ENCODE measurements at places on chromosomes 13 and 19.

DNA sequence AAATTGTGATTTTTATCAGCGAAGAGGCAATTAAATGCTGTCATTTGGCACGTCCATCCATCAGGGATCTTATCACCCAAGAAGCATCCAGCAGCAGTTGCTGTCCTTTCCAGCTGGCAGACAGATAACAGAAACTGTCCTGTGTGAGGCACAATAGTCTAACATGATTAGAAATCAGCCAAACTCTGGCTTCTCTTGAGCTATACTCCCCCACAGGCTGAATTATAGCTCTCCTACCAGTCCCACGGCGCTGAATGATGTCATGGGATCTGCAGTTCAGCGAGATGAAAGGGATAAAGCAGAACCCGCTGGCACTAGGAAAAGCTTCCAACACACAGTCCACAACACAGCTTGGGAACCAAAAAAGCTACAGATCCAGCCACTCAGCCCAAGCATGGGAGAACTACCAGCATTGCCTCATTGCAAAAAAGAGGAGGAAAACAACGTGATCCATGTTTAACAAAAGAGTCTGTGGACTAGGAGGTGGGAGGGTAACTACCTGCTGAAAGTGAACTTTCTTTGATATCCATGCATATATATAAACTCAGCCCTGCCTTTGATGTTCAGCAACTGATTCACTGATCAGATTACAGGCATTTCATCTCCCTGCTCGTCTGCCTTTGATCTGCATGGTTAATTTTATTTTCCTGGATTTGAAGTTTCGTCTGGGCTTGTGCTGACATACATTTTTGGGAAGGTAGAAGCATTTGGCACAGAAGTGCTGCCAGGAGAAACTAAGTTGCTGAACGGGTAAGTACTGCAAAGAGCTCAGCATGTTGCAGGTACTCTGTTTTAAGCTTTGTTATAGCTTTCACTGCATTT lies at the start of gene TNFRSF19:
TNFRSF19 (plus strand) TSS at position 314 of the 822 bp plus-strand sequence. CDS start 19,772 bp downstream, outside the sequence.
- no peak for DNase-seq

DNA sequence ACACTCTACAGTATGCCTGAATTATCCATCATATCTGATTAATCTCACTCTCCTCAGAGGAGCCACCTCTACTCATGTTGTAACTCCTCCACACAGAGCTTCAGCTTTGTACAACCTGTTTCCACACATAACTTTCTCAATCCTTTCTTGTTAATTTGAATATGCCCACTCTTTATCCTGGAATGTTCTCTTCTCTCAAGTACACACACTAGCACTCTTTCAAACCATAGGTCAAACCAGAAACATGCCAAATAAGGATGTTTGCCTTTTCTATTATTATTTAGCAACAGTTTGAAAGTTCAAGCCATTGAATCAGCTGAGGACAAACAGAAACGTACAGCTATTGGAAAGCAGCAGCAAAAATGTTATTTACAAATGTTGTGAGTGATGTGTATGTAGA lies 110.3 kb downstream of the MIPEP start:
- DNase-seq, result no peak

GRCh38 chr19:46049597-46049996 lies 8.8 kb upstream of the IGFL4 start:
- DNase-seq, result no peak

DNA sequence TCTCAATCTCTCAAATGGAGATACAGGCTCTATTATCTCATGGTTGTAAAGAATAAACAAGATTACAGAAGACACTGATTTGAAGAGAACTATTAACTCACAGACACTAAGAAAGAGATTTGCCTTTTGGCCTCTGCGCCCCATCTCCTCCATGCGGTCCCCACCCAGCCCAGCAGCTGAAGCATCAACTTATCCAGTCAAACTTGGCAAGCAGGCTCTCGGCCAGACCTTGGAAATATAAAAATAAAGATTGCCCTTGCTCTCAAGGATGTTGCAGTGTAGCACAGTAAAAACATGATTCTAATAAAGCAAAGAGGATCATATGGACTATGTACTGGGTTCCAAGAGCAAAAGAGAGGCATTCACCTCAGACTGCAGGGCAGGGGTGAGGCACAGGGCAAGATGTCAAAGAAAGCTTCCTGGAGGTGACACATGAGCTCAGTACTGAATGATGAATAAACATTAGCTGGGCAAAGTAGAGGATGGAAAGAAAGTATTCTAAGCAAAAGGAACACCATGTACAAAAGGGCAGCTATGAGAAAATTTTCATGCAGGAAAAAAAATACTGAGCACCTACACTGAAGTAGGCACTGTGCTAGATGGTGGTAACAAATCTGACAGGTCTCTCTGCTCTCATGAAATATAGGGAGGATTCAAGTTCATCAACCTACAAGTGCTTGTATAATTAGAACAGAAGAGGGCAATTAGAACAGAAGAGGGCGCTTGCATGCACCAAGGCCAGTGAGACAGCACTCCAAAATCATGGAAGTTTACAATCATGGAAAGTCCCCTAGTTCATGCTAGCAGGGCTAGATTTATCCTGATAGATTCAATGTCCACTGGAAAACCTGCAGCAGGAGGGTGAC lies 85.0 kb downstream of the SACS start:
- no peak for DNase-seq

- no peak for DNase-seq
Observed at GRCh38 chr13:23701636-23702035, 131.4 kb downstream of the TNFRSF19 start.

GRCh38 chr19:55346725-55347441 lies 7.2 kb downstream of the KMT5C start:
- DNase-seq, result no peak

GRCh38 chr13:96992633-96993032 lies 1.6 kb downstream of the OXGR1 start:
- no peak for DNase-seq

GRCh38 chr19:4474514-4475022 lies 2.5 kb downstream of the HDGFL2 start:
- DNase-seq, result no peak

- peak; percentile 70 for DNase-seq
Observed at GRCh38 chr13:76991432-76991795, 467 bp upstream of the CLN5 start.

GRCh38 chr13:64417581-64417980 lies 2812.6 kb downstream of the PCDH9 start:
- no peak for DNase-seq

- no peak for DNase-seq
Observed at GRCh38 chr13:39682310-39682709, 26.8 kb downstream of the COG6 start.

DNA sequence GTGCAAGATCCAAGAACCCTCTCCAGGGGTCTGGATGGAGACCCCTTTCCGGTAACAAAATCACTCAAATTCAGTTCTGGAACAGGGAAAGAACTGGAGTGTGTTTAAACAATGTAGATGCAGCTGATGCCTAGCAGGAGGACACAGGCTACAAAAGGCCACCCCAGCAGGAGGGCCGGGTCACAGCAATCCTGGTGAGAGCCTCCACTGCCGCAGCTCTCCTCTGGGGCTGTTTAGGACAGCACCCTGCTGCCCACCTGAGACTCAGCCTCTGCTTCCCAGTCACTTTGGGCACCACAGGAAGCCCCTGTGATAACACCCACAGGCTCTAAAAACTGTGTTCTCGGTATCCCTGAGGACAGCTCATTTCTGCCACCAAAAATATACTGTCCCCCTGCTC lies 318.7 kb upstream of the NBEA start:
- DNase-seq, result no peak

DNA sequence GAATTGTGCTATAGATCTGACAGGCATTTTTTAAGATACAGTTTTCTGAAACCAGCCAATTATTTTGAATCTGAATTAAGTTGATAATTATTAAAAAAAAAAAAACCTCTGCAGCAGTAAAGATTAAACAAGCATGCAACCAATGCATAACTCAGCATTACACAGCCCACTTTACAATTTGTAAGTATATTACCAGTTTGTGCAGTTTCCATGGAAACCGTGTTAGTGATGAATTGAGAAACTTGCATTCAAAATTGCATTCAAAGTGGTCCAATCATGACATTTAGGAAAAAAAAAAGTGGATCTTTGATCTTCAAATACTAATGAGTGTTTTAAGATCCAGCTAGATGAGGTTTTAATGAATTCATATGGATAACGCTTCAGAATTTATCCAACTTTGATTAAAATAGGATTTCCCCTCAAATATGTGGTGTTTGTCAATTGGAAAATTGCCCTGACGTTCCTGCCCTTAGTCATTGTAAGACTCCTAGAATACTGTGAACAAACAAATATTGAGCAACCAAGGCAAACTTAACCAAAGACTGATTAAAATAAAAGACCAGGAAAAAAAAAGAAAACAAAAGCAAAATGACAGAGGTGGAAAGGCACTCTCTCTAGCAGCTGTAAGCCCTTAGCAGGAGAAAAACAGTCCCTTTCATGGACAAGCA lies 314.8 kb upstream of the MAB21L1 start:
- no peak for DNase-seq

GRCh38 chr13:51520524-51520923 lies 63.7 kb upstream of the WDFY2 start:
- DNase-seq, result no peak

- DNase-seq, result no peak
Observed at GRCh38 chr19:19192910-19193423, 909 bp downstream of the RFXANK start.

- DNase-seq, result no peak
Observed at GRCh38 chr13:37187621-37188020, 82.2 kb upstream of the CSNK1A1L start.

DNA sequence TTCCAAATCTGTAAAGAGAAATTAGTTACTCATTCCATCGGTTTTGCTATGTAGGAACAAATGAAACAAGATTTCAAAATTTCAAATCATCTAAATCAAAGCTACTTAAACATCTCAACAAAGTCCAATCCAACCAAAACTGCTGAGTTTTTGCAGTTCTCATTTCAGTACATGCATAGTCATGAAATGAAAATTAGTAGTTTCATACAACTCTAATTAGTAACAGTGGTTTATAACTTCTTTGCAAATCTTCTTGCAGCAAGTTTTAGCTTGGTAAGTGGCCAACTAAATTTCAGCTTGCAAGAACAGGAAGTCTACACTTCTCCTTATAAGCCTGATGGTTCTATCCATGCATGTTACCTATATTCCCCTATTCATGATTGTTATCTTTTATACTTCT lies 75.6 kb downstream of the SPRY2 start:
- DNase-seq, result no peak

- DNase-seq, result no peak
Observed at GRCh38 chr13:42600943-42601342, 27.0 kb downstream of the TNFSF11 start.

DNA sequence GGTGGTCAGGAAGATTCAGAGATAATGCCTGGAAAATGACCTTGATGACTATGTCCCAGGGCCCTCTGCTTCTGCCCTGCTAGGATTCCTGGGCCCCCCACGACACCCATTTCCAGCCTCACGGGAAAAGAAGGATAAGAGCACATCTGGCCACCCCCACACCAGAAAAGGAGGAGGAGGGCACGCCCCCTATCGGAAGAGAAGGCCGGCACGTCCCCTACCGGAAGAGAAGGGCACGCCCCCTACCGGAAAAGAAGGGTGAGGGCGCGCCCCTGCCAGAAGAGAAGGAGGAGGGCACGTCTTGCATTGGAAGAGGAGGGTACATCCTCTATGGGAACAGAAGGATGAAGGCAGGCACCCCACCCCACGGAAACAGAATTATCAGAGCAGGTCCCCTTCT lies 84.3 kb downstream of the IER2 start:
- peak; percentile 52 for DNase-seq

DNA sequence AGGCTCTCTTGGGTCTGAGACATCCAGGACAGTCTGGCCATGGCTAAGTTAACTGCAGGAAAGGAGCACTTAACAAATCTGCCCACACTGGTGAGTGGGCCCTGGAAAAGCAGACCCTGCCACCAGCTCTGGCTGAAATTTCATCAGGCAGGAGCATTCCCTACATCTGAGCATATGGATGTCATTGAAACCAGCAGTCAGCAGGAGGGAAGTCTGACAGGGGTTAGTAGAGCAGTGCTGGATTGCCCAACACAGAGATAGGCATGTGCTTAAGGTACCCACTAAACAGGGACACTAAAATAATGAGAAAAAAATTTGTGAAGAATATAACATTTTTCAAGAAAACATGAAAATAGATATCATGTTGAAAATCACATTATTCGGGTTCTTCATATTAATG lies 13.6 kb upstream of the ACOD1 start:
- DNase-seq, result no peak

DNA sequence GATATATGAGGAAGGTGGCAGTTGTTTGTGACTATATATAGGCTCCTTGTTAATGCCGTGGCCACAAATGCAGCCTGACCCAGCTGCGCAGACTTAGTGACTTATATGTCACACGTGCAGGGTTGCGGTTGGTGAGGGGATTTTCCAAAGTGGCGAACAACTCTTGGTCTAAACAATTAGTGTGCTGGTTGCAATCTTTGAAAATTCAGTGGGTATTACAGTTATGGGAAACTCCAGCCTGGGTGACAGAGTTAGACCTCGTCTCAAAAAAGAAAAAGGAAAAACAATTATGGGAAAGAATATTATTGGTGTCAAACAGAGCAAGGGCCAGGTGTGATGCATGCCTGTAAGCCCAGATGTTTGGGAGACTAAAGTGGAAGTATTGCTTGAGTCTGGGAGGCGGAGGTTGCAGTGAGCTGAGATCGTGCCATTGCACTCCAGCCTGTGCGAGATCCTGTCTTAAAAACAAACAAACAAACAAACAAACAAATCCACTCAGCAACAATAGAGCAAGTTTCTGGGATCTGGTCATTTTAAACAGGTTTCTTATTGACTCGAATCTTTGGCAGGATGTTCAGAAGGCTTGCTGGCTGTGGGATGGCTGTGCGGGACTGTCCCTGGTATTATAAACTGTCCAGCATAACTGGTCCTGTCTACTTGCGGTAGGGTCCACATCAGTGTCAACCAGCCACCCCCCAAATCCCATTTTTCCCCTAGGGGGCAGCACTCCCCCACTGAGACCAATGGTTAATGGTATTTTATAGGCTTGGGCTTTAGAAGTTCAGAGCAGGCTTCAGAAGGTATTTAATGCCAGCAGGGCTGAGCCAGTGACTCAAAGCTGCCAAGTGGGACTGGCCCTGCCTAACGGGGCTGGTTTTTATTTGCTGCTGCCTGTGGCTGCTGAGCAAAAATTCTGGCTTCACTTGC lies 15.4 kb downstream of the RELB start:
- DNase-seq, result peak; percentile 65

GRCh38 chr19:50000841-50001557 lies 24.2 kb downstream of the VRK3 start:
- no peak for DNase-seq

- no peak for DNase-seq
Observed at GRCh38 chr13:39451860-39452301, 151.1 kb downstream of the LHFPL6 start.

DNA sequence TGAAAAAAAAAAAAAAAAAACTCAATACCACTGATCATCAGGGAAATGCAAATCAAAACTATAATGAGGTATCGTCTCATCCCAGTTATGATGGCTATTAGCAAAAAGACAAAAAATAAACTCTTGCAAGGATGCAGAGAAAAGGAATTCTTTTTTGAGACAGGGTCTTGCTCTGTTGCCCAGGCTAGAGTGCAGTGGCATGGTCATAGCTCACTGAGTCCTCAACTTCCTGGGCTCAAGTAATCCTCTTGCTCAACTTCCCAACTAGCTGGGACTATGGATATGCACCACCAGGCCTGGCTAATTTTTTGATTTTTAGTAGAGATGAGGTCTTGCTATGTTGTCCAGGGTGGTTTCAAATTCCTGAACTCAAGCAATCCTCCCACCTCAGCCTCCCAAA lies 59.5 kb downstream of the MICU2 start:
- DNase-seq, result no peak
